ENCODE measurements at places on chromosomes 4 and X.

DNA sequence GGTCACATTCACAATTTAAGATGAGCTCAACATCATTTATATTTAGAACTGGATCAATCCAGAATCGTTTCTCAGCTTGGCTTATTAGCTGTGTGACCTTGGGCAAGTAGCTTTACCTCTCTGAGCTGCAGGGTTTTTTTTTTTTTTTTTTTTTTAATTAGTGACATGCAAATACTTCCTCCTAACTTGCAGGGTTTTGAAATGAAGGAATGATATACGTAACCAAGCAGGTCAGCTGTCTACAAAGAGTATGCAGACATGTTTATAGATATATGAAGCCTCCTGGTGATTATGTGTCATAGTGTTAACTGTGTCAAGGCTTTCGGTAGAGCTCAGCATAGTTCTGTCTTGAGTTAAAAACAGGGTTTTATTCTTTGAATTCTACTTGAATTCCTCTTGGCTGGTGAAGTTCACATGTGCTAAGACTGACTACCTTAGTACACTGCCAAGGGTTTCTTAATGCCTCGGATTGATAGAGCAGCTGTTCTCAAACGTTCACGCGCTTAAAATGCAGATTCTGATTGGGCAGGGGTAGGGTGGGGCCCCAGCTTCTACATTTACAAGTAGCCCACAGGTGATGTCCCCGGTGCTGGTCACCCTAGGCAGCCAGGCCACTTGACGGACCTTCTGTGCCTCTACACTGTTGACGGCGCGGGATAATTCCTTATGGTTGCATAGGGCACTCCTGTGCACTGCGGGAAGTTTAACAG is 654 bp upstream of the STS start:
- DNase-seq = no peak

DNA sequence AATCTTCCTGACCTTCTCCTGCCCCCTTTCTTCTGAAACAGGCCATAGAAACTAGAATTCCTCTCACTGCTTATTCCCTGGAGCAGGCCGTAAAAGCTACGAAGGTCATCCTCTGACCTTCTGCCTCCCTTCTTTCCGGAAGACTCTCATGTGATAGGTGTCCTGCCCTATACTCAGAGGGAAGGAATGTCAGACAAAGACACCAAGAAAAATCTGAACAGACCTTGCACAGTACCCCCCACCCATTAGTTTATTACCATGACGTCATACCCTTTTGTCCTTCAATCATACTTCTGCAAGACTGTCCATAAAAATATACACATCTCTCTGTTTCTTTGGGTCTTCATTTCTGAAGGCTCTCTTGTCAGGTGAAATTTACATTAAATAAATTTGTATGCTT is 1523.9 kb downstream of the RPA4 start:
- no peak for DNase-seq

DNA sequence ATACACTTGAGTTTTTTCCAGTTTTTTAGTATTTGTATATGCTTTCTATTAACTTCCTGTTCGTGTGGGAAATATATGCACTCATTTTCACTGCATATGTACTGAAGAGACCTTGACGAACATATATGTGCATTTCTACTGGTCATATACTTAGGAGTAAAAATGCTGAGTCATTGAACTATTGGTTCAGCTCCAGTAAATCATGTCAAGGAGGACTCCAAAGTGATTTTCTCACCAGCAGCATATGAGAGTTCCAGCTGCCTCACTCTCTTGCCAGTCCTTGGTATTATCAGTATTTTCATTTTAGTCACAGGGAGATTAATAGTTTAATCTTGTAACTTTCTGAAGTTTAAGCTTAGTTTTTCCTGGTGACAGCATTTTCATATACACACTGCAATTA is 2750.2 kb downstream of the ARAP2 start:
- DNase-seq = no peak

- no peak for DNase-seq
Observed at GRCh38 chr4:7941111-7941964, 1.7 kb upstream of the AFAP1 start.

DNA sequence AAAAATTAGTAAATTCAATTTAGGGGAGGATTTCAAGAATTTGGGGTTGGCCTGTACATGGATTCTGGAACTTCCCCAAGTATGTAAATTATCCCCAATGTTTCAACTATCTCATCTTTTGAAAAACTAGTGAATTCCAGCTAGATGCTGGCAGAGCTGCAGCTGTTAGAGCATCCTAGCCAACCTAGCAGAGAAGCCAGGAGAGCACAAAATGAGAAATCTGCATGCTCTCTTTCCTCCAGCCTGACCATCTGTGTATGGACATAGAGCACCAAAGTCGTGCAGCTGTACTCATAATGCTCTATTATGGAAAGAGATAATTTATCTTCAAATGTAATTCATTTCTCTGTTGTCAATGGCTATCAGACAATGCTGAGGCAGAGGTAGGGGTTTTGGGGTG is 1217.7 kb downstream of the PCDH19 start:
- no peak for DNase-seq

GRCh38 chrX:100913111-100913510 is 15.6 kb downstream of the XKRX start:
- no peak for DNase-seq

GRCh38 chrX:27583976-27584375 is 6.2 kb upstream of the DCAF8L2 start:
- no peak for DNase-seq

GRCh38 chr4:70901607-70901983 is 574 bp upstream of the MOB1B start:
- DNase-seq = no peak

DNA sequence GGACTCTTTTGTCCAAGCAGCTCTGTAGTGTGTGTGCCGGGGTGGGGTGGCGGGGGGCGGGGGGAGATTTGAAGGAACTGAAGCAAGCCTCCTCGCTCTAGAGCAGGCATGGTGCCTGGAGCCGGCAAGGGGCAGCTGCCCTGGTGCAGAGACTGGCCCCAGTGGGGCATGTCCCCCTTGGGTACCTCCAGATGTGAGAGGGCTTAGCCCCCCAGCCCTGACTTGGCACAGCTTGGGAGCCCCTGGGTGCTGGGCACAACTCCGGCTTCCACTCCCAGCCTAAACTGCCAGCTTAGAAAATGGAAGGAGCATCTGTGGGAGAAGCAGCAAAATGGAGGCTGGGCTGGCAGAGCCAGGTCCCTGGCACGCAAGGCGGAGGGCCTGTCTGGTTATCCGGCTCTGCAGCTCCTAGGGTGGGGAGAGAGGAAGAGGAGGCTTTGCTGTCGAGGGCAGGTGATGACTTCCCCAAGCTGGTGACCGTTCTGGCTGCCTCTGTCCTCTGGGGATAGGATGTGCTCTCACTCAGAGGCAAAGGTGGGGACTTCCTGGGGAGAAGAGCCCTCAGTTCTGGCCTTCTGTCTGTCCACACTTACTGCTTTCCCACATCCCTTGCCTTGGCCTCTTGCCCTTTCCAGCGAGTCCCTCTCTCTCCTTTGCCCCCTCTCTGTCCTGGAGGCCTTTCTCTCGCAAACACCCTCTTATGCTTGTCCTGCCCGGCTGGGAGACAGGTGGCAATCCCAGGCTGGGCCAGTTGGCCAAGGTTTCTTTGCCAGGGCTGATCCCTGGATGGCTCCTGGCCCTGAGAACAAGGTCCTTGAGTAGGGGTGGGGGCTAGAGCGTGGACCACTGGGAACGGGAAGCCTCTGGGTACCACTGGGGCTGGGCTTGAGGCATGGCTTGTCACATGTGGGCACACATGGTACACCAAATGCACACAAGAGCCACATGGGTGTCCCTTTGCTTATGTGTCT is 2.0 kb downstream of the DLG3 start:
- no peak for DNase-seq

DNA sequence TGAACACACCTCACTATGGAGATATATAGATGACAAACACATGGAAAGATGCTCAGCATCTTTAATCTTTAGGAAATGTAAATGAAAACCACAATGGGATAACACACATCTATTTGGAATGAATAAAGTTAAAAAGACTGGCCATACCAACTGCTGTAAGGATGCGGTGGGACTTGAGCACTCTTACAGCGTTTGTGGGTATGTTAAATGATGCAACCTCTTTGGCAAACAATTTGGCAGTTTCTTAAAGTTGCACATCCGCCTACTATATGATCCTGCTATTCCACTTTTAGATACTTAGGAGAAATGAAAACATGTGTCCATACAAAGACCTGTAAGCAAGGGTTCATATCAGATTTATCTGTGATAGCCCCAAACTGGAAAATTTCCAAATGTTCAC is 50.7 kb downstream of the MRPL1 start:
- DNase-seq = no peak

- DNase-seq = no peak
Observed at GRCh38 chrX:100658941-100659381, 15.0 kb downstream of the SRPX2 start.

DNA sequence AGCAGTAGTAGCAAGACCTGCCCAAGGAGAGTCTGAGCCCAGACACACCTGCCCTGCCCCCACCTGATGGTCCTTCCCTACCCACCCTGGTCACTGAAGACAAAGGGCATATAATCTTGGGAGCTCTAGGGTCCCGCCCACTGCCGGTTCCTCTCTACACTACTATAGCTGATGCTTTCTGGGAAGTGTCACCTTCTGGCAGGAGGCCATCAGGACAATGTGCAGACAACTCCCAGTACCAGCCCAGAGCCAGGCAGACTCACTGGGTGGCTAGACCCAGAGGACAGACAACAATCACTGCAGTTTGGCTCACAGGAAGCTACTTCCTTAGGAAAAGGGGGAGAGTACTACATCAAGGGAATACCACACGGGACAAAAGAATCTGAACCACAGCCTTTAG is 312.7 kb downstream of the SPRY1 start:
- DNase-seq = no peak

DNA sequence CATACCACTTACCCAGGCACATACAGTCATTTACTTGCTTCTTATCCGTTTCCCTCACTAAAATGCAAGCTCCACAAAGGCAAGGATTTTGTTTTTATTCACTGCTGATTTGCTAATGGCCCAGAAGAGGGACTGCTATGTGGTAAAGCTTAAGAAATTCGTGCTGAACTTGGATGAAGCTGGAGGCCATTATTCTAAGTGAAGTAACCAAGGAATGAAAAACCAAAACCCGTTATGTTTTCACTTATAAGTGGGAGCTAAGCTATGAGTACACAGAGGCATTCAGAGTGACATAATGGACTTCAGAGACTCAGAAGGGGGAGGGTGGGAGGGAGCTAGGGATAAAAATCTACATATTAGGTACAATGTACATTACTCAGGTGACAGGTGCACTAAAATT is 47.2 kb downstream of the RAB33B start:
- DNase-seq = no peak

- no peak for DNase-seq
Observed at GRCh38 chrX:9651737-9652136, 113.9 kb downstream of the GPR143 start.

DNA sequence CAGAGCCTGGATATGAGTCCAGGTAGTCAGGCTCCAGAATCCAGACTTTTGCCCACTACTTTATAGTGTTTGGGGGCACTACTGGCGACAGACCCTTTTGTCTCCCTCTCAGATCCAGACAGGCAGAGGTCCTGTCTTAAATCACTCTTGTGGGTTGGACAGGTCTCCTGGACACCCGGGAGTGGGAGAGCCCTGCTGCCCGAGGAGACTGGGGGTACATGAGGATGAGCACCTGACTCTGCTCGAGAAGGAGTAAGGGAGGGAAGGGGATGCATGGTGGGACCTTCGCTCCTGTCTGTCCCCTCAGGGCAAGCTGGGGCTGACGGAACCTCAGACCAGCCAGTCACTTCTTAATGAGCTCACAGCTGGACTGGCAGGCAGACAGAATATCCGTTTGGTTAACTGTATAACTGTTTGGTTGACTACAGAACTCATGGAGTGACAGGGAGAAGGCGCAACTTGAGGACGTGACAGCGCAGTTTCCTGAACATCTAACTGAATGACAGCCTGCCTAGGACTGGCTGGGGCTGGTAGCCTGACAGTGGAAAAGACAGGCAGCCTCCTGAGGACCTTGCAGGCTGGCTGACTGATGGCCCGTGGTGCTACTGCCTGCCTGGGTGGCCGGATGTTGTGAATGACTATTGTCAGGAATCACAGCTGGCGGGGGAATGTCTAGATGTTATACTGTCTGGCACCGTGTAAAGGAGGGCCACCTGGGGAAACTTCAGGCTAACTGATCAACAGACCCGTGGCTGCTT is 1.6 kb upstream of the SUV39H1 start:
- DNase-seq = no peak

- DNase-seq = no peak
Observed at GRCh38 chr4:151624626-151625565, 135.9 kb downstream of the GATB start.

GRCh38 chr4:157127571-157127970 is 51.6 kb downstream of the GLRB start:
- peak; percentile 36 for DNase-seq

DNA sequence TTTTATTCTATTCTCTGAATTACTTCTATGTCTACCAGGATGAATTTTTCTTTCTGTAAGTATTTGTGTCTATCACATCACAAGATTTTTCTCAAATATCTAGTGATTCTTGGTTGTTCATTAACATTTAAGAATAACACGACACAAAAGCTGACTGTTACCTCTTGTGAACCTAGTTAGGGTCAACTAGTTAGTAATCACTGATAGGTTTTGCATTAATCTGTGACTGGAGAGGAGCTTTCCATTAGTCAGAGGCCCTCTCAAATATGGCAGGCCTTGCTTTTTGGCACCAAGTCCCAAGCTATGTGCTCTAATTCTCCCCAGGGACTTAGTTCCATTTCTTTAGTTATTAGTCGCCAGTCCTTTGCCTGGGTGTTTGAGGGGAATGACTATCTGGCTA is 259.2 kb downstream of the CFAP299 start:
- DNase-seq = no peak

DNA sequence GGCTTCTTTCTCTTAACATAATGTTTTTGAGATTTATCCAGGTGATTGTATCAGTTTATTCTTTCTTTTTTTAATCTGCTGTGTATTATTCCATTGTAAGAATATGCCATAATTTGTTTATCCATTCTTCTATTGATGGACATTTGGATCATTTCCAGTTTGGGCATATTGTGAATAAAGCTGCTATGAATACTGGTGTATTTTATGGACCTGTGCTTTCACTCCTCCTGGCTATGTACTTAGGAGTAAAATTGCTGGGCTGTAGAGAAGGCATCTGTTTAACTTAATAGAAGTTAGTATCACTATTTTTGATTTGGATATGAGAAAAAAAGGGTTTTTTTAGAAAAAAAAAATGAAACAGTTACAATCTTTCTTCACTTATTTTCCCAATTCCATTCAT is 50.0 kb upstream of the FAM9C start:
- peak; percentile 22 for DNase-seq

Data from NCI-H1417 (cell line).